ENCODE measurements at places on chromosomes 12 and 14. TPM values are rescaled to one million over a fixed set of nuclear protein-coding genes. Genes with fewer than 3 reads are reported as not detected.

The EFS gene
- 15.4 TPM for total RNA-seq

The MANSC4 gene
- total RNA-seq, result not detected

GRCh38 chr12:43795716-43796280 is 10.3 kb downstream of the TWF1 start:
- DNase-seq, result no peak

GRCh38 chr14:56487761-56488160 is 91.8 kb upstream of the TMEM260 start:
- no peak for DNase-seq

GRCh38 chr14:30143627-30144026 is 216.0 kb upstream of the PRKD1 start:
- no peak for DNase-seq

GRCh38 chr12:42325326-42325652 is 605 bp downstream of the ZCRB1 start:
- no peak for DNase-seq

DNA sequence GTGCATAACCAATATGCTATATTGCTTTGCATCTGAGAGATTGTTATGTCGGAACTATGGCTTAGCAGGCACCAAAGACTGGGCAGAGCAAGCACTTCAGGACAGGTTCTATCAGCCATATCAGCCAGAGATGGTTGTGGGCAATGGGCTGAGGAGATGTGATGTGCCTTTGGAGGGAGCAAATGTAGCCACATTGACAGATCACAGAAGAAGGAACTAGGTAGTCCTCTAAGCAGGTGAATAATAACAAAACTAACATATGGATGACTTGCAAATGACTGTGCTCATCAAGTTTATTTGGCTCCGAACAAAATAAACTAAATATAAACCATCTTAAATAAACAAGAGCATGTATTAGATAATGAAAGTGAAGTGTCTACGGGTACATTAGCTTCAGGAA is 291.7 kb downstream of the RMST start:
- no peak for DNase-seq

GRCh38 chr12:108260039-108260438 is 79.1 kb downstream of the CMKLR1 start:
- DNase-seq, result no peak
